Central memory CD8-positive, alpha-beta T cell (primary cell): ENCODE measurements at places on chromosomes 7 and 10.

DNA sequence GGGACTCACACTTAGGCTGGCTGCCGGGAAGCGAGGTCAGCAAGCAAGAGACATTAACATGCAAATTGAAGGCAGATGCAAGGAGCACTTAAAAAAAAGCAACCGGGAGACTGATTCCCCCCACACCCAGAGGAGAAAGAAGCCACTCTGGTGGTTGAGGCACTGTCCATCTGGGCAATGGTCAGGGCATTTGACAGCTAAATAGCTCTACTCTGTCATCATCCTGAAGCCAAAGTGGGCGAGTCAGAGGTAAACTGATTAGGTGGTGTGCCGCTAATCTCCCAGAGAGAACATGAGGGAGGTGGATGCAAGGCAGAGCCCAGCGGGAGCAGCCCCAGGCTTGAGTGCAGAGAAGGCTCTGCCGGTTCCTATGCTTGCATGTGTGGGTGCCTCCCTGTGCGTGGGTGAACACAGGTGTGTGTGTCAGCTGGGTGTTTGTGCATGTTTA lies 100.6 kb downstream of the PLXNA4 start:
- DNase-seq: no peak
- H3K4me3 ChIP-seq: no peak overlapping the region
- peaks cover 16% of the 10 kb centered on the region for H3K4me1 ChIP-seq
- no peak overlapping the region for H3K27ac ChIP-seq

DNA sequence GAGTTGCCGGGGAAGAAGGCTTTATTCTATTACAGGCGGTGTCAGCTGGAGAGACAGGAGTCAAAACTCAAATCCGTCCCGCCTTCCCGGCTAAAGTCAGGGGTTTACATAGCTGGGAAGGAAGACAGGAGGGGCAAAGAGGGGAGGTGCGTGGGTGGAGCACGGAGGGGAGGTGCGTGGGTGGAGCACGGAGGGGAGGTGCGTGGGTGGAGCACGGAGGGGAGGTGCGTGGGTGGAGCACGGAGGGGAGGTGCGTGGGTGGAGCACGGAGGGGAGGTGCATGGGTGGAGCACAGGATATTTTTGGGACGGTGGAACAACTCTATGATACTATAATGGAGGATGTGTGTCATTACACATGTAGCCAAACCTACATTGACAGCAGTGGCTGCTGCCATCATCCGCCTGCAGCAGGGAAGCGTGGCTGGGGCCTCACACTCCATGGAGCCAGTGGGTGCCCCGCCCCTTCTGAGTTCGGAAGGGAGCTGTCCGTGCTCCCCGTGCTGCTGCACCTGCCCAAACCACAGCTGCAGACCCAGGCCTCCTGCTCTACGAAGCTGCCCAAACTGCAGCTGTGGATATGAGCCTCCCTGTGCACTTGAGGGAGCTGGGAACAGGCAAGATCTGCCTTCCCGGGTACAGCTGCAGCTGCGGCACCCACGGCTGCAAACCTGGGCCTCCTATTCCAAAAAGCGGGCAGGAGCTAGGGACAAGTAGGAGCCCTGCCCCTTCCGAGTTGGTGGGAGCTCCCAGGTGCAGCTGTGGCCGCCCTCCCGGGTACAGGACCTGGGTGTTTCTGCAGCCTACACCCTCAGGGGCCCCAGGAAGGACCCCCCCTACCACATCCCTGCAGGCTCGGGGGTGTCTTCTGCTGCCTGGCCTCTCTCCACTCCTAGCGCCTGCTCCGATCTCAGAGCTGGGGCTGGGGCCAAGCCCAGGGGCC lies 119.4 kb downstream of the DYNC2I1 start:
- H3K36me3 ChIP-seq: peaks cover 6% of the 10 kb centered on the region
- no peak for DNase-seq
- H3K27me3 ChIP-seq: no peaks in the 10 kb centered on the region

GRCh38 chr10:62707810-62708209 lies 96.7 kb upstream of the ADO start:
- no peaks in the 10 kb centered on the region for H3K4me1 ChIP-seq
- H3K4me3 ChIP-seq: no peak overlapping the region
- no peak for DNase-seq
- no peaks in the 10 kb centered on the region for H3K27me3 ChIP-seq
- no peaks in the 10 kb centered on the region for H3K36me3 ChIP-seq

DNA sequence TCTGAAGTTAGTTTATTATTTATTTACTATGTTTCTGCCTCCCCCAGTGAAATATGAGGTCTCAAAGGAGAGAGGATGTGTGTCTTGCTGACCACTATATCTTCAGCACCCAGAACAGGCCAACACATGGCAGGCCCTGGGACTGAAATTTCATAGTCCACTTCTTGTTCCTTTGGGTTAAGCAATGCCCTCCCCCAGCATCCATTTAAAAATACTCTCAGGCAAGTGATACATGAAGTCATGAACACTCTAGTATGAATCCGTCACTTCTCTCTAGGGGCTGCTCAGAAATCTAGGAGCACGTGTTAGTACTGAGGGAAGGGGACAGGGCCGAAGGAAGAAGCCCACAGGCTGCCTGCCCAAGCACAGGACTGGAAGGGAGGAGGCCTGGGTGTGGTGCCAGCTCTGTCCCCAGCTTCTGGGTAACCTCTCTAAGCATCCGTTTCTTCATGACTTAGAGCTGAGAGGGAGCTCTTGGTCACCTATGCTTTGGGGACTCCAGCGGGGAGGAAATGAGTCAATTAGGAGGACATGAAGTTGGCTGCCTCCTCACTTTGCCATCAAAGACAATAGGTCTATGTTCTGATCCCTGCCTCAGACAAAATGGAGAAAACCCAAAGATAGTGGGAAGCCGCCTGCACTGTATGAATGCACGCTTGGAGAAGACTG lies 119.2 kb downstream of the KCNMA1 start:
- DNase-seq: no peak
- H3K4me1 ChIP-seq: no peaks in the 10 kb centered on the region
- no peak overlapping the region for H3K27ac ChIP-seq
- H3K4me3 ChIP-seq: no peak overlapping the region
- H3K36me3 ChIP-seq: no peaks in the 10 kb centered on the region
- peaks cover 46% of the 10 kb centered on the region for H3K27me3 ChIP-seq

DNA sequence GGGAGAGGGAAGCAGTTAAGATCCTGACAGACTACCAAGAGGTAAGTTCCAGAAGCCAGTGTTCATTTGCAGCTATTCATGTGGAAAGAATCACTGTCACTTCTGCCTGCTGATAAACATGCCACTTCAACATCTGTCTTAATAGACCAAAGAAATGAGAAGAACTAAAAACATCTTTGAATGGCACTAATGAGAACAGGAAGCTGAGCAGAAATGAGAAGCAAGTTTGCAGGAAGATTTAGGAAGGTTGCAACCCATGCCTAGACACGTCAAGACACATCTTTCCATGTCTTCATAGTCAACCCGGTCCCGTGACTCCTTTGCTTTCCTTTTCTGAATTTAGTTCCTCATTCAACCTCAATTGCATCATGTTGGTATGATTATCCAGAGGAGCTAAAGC lies 180.0 kb downstream of the PDE1C start:
- no peaks in the 10 kb centered on the region for H3K36me3 ChIP-seq
- no peak for DNase-seq

GRCh38 chr7:31082447-31082846 lies 30.3 kb downstream of the ADCYAP1R1 start:
- no peak overlapping the region for H3K27ac ChIP-seq
- no peak overlapping the region for H3K4me3 ChIP-seq
- peaks cover 24% of the 10 kb centered on the region for H3K27me3 ChIP-seq

- no peak overlapping the region for H3K4me3 ChIP-seq
- no peaks in the 10 kb centered on the region for H3K4me1 ChIP-seq
- H3K36me3 ChIP-seq: no peaks in the 10 kb centered on the region
- peaks cover 37% of the 10 kb centered on the region for H3K27me3 ChIP-seq
- H3K27ac ChIP-seq: no peak overlapping the region
Measured at GRCh38 chr10:117461766-117462423, 80.7 kb upstream of the EMX2 start.

DNA sequence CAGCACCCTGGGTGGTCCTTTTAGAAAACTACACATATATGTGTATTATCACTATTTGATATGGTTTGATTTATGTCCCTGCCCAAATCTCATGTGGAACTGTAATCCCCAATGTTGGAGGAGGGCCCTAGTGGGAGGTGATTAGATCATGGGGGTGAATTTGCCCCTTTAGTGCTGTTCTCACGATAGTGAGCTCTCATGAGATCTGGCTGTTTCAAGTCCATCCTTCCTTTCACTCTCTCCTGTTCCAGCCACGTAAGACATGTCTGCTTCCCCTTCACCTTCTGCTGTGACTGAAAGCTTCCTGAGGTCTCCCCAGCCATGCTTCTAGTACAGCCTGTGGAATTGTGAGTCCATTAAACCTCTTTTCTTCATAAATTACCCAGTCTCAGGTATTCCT lies 37.3 kb downstream of the DOCK4 start:
- H3K27ac ChIP-seq: no peak overlapping the region
- H3K27me3 ChIP-seq: peaks cover 44% of the 10 kb centered on the region
- no peak for DNase-seq
- no peak overlapping the region for H3K4me3 ChIP-seq

GRCh38 chr7:92645114-92646061 lies 55.2 kb upstream of the FAM133B start:
- no peak for DNase-seq
- H3K27ac ChIP-seq: peak overlapping the region; percentile 64
- no peaks in the 10 kb centered on the region for H3K27me3 ChIP-seq
- H3K4me1 ChIP-seq: peaks cover 57% of the 10 kb centered on the region

- H3K27me3 ChIP-seq: no peaks in the 10 kb centered on the region
- H3K27ac ChIP-seq: no peak overlapping the region
- peaks cover 33% of the 10 kb centered on the region for H3K4me1 ChIP-seq
- H3K4me3 ChIP-seq: no peak overlapping the region
Measured at GRCh38 chr7:2640846-2641316, 9.1 kb downstream of the TTYH3 start.

DNA sequence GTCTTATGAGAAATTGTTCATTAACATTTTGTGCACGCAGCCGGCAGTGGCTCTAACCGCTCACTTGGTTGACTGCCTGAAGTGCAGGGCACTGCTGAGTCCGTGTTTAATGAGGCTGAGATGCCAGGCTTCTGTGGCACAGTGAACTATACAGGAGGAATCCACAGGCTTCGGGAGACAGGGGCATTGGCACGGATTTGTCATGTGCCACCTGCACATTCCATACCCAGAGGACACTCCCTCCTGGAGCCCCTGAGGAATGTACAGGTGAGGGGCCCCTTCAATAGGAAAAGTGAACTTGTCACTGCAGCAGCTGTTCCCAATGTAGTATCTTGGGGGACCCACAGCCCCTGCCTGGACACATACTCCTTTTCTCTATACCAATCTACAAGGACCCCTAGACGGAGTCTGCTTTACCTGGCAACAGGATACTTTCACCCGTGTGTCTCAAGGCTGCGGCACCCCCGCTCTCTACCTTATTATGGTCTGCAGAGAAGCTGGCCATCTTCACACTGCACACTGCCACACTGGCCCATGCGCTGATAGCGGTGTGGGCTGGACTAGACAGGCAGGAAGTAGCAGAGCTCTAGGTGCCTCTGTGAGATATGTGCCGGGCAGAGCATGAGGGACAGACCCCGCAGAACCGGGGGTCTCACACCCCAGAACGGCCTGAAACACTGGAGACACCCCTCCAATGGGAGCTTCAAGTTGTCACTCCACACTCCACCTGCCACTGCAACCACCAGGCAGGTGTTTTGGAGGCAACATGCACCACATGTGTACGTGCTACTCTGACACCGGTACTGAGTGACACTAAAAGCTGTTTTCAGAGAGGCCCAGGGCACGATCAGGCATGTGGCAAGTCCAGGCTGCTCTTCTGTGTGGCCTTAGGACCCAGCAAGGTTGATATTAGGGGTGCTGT lies 71.4 kb upstream of the RHEB start:
- H3K4me3 ChIP-seq: no peak overlapping the region
- peaks cover 6% of the 10 kb centered on the region for H3K36me3 ChIP-seq
- no peak for DNase-seq
- H3K27ac ChIP-seq: no peak overlapping the region
- H3K4me1 ChIP-seq: peaks cover 11% of the 10 kb centered on the region

DNA sequence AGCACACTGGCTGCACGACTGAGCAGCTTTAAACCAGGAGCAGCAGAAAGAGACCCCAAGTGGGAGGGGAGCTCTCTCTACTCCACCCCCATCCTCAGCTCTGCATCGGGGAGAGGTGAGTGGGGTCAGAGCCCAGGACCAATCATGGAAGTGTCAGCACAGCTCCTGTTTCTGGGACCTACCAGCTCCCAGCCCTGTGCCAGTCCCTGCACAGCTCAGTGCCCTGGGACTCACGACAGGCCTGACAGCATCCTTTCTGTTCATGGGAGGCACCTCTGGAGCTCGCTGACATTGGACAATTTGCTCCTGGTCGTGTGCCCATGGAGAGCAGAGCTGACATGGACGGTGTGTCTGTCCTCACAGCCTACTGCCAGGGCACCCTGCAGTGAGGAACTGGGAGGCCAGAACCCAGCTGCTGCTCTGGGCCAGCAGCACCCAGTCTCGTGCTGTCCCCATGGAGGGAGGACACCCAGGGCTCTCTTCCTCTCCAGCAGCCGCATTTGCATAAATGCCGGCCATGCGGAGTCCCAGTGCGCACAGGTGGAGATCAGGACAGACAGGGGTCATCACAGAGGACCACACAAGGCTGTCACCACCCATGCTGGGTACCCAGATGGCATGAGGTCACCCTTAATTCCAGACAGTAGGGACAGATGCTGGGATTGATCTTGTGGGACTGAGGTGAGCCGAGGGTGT lies 45.9 kb upstream of the MSMB start:
- H3K4me3 ChIP-seq: peak overlapping the region; percentile 8
- peaks cover 18% of the 10 kb centered on the region for H3K4me1 ChIP-seq
- peaks cover 2% of the 10 kb centered on the region for H3K36me3 ChIP-seq
- DNase-seq: no peak
- no peaks in the 10 kb centered on the region for H3K27me3 ChIP-seq

- peaks cover 25% of the 10 kb centered on the region for H3K36me3 ChIP-seq
- peaks cover 40% of the 10 kb centered on the region for H3K4me1 ChIP-seq
- peak overlapping the region; percentile 94 for H3K27ac ChIP-seq
- peak overlapping the region; percentile 83 for H3K4me3 ChIP-seq
- no peaks in the 10 kb centered on the region for H3K27me3 ChIP-seq
- no peak for DNase-seq
Measured at GRCh38 chr10:45000138-45000751, 478 bp upstream of the ZNF22 start.

DNA sequence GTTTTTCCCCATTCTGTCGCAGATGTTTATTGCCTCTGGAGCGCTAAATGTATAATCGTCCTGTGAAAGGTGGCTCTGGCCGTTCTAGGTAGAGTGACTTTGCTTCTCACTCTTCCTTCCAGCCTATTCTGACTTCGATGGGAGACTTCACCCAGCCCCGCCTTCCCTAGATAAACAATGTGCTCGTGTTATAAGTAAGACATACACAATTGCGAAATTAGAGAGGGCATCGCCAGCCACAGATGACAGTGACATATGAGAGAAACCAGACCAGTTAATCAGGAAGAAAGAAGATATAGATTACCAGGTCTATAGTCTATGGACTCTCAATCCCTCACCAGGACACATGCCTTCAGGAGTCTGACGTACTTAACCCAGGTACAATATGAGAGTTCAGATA lies 1050.5 kb upstream of the AUTS2 start:
- no peaks in the 10 kb centered on the region for H3K4me1 ChIP-seq
- no peak overlapping the region for H3K27ac ChIP-seq
- no peak overlapping the region for H3K4me3 ChIP-seq
- DNase-seq: no peak
